ENCODE measurements at places on chromosomes 2 and 18.

DNA sequence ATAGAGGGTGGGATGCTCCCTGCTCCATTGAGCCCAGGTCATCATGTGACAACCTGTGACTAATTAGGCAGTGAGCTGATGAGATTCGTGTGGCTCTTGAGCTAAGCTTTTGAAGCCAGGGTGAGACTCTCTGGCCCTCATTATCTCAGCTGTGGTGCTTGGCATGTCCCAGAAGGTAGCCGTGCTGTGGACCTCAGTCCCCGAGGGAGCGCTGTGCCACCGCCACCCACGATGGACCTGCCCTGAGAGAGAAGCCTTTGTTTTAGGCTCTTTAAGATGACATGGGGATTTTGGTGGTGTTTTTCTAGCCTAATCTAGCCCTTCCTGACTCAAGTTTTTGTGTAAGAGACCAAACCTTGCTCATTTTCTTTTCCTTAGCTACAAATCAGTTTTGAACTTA is 66.4 kb downstream of the NEDD4L start:
- no peak for DNase-seq

DNA sequence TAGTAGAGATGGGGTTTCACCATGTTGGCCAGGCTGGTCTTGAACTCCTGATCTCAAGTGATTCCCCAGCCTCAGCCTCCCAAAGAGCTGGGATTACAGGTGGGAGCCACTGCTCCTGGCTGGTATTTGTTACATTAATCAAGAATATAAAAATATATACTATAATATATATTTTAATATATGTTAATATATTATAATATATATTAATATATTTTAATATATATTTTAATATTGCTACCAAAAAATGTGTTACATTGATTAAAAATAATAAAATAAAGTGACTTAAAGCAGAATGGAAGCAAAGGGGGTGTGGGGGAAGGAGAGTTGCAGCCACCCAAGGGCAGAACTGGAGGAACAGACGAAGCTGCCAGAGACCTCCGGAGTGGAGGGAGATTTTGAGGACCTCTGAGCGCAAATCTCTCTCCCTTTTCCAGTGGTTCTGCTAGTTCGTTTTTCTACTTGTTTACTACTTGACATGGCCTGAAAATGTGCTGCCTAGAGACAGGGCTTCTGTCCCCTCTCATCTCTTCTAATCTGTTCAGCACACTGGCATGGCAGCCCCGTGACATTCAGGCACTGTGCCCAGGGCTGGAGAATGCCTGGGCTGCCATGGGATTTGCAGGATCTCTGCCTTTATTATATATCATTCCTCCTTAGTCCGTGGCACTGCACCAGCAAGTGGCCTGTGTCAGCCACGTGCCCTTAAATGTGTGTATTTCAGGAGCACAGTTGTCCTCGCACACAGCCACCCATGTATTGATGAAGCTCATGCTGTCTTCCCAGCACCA is 47.9 kb upstream of the RAB12 start:
- DNase-seq = no peak

DNA sequence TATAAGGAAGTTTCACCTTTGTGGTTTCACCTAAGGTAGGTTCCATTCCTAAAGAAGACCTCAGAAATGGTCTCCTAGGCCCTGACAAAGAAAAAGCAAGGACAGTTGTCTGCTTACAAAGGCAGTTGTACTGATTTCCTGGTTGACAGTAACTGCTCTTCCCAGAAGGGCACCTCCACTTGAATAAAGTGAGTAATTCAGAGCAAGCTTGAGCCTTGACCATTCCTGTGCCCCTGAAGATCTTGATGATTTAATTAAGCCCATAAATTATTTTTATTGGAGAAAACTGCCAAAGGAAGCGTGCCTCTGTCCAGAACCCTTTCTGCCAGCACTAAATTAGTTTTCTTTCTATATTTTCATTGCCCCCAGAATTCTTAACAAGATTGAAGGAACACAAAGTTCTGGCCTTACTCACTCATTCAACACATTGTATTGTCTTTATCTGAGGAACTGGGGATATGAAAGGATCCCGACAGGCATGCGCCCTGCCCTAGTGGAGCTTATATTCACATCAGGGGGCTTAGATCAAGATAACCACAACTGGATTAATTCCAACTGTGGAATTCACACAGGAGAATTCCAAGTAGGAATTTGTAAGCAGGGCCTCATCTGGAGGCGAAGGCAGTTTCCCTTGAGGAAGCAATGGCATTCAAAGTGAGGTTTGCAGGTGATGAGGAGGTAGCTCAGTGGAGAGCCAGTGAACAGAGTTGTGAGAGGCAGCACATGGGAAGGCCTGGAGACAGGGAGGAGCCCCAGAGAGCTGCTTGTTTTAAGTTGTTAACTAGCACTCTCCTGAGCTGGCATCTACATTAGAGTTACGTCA is 21.2 kb downstream of the PTRHD1 start:
- DNase-seq = no peak

DNA sequence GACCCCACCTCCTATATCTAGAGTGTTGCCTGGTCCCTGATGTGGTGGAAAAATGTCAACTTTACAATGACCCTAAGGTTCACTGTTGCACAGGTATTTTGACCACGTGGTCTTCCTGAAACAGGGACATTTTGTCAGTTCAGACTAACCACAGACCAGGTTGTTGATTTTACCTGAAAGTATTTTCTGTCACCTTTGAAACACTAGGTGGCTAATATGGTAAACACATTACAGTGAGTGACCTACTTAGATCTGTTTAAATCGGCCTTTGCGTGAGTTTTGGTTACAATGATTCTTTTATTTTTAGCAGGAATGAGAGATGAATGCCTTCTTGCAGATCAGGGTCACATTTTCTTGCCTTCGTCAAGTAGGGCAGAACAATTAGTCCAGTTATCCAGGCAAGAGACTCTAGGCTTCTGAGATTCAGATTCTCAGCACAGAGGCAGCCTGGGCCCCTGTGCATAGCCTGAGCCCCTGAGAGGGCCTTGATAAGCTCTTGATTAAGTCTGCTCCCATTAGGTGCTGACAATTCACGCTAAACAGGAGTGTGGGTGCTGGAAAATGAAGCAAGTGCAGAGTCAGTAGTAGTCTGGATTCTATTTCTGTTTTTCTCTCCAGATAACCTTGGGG is 226.2 kb downstream of the KCNS3 start:
- no peak for DNase-seq

- DNase-seq = no peak
Observed at GRCh38 chr2:159160954-159161353, 125.5 kb downstream of the WDSUB1 start.

- DNase-seq = no peak
Observed at GRCh38 chr18:26579941-26580618, 31.7 kb upstream of the KCTD1 start.

- peak; percentile 83 for DNase-seq
Observed at GRCh38 chr2:86442642-86443005, 1.5 kb downstream of the KDM3A start.

- DNase-seq = no peak
Observed at GRCh38 chr2:118312969-118313756, 224.9 kb downstream of the INSIG2 start.

DNA sequence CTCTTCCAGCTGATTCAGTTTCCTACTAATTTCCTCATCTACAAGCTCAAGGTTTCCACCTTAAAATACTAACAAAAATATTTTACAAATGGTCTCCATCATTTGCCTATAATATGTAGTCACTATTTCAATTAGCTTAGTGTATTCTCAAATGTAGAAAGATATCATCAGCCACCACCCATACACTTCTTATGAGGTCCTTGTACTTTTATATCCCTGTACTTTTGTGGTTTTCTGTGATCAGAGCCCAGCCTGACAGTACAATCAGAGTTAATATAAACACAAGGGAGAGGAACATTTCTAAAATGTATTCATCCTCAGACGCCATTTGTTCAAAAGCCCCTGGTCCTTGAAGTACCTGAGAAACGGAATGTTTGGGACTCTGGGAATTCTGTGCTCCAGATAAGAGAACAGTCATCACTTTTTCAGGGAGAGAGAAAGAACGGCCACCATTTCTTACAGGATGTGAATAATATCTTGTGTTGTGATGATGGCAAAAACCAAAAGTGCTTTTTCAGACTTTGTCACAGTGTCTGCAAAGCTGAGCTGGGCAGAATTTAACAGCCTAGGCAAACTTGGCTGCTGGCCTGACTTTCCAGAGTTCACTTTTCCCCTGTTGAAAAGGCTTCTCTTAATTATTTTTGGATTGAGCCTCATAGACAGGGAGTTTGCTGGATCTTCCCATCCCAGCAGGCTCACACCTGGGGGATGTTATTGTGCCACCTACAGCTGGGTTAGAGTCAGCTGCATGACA is 361.7 kb upstream of the ACVR2A start:
- DNase-seq = no peak

GRCh38 chr2:66576311-66576560 is 141.3 kb downstream of the MEIS1 start:
- no peak for DNase-seq

DNA sequence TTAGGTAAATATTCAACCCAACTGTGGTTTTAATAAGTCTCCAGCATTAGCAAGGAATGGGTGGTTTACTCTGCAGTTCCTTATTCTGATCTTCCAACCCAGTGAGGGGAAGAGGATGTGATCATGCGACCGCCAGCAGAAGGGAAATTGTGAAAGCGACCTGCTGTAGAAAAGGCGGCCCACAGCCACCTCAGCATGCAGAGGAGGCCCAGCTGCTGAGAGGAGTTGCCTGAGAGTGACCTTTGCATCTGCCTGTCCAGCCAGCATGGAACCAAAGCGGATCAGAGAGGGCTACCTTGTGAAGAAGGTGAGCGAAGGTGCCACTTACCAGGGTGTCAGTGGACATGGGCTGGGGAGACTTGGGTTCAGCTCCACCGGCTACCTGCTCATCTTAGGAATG is at the start of gene PLEK:
Gene PLEK (plus strand): TSS at position 196 of the 400 bp plus-strand sequence. CDS start 70 bp downstream, at position 266.
- DNase-seq = peak; percentile 77

DNA sequence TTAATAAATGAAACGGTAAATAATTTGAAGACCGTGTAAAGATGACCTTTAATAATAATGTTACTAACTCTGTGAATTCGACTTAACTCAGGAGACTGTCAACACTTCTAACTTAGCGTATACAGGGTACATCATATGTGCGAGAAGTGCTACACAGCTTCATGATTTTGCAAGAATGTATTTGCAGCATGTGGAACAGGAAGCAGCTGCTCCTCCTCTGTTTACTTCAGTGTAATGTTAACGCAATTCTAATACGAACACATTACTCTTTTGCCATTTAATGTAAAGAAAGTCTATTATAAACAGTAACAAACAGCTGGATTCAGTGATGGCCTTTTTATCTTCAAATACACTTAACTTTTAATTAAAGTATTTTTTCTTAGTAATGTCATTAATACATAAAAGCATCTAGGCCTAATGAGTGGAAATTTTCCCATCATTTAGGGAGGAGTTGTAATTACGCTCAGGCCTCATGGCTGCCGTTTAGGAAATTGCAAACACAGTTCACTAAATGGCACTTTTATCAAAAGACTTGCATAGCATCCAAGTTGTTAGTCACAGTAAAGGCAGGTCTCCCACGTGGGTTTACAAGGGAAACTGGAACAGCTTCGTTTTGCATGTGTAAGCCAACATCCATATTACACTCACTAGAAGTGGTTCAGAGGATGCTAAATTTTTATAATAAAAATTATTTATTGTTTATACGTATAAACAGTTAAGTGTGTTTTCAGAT is 635.7 kb downstream of the FBXO15 start:
- DNase-seq = no peak

GRCh38 chr2:135798275-135798705 is 38.7 kb downstream of the LCT start:
- no peak for DNase-seq

GRCh38 chr2:20355131-20355530 is 4.5 kb upstream of the PUM2 start:
- DNase-seq = no peak

- no peak for DNase-seq
Observed at GRCh38 chr2:73069855-73070642, 1.5 kb downstream of the SFXN5 start.

- DNase-seq = no peak
Observed at GRCh38 chr2:215324811-215325210, 13.0 kb downstream of the ATIC start.

- DNase-seq = no peak
Observed at GRCh38 chr2:42368817-42369531, 8.0 kb upstream of the COX7A2L start.

DNA sequence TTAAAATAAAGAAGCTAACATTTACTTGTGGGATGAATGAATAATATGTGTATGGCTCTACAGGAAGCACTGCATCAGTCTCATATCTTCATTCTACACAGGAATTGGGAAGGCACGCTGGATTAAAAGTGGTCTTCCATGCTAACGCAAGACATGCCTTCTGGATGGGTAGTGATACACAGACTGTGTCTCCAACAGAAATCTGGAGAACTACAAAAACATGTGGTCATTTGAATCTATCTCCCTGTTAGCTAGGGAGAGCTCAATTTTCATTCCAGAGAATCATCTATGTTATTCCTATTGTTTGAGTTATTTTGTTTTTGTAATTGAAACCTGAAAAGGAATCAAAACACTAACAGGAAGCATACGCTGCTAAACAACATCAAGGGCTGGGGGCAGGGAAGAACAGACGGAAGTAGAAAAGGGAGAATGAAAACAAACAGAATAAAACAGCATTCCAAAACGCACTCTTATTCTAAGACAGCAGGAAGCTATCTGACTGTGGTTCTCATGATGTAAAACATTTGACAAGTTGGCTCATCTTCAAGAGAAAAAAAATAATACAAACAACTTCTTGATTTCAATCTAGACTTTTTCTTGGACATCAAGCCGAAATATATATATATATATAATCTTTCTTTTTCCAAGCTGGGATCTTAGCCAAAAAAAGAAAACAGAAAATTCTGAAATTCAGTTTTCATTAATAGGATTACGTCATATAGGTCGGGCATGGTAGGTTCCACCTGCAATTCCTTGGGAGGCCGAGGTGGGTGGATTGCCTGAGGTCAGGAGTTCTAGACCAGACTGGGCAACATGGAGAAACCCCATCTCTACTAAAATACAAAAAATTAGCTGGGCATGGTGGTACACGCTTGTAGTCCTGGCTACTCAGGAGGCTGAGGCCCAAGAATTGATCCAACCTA is 31.5 kb upstream of the ASNSD1 start:
- no peak for DNase-seq

DNA sequence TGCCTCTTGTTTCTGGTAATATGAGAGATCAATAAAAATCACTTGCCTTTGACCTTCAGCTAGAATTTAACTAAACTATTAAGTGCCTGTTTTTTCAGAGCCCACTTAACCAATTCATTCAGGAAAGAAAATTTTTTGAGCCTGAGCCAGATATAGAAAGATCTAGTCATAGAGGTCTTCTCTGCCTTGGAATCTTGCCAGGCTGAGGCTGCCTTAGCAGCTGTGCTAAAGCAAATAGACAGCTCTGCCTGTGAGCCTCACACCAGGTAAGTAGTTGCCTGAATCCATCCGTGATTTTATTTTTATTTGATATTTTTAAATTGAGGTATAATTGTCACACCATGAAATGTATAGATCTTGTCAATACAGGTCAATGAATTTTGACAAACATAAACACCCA is 27.4 kb downstream of the EVX2 start:
- DNase-seq = no peak

- DNase-seq = no peak
Observed at GRCh38 chr2:85251070-85251616, 76.6 kb downstream of the TGOLN2 start.

- DNase-seq = no peak
Observed at GRCh38 chr2:24253303-24253919, 78.6 kb downstream of the FAM228A start.

Measured in ascending aorta (tissue), 2 donors.